ENCODE measurements at places on chromosomes 7 and 10.

DNA sequence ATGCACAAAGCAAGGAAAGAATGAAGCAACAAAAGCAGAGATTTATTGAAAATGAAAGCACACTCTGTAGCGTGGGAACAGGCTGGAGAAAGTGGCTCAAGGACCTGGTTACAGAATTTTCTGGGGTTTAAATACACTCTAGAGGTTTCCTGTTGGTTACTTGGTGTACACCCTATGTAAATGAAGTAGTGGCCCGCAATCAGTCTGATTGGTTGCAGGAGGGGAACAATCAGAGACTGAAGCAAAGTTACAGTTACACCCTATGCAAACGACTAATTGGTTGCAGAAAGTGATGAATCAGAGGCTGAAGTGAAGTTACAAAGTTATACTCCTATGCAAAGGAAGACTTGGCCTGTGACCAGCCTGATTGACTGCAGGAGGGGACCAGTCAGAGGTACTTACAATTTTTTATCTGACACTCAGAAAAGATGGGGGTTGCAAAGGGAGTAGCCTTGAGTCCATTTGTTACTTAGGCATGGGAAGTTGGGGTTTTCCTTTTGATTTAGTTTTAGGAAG is 3.6 kb upstream of the MTPN start:
- peak; percentile 74 for DNase-seq

- DNase-seq: no peak
These were observed 65.3 kb downstream of the CARD11 start for GRCh38 chr7:2978408-2978807.

- no peak for DNase-seq
These were observed 224.7 kb downstream of the INHBA start for GRCh38 chr7:41478187-41478586.

DNA sequence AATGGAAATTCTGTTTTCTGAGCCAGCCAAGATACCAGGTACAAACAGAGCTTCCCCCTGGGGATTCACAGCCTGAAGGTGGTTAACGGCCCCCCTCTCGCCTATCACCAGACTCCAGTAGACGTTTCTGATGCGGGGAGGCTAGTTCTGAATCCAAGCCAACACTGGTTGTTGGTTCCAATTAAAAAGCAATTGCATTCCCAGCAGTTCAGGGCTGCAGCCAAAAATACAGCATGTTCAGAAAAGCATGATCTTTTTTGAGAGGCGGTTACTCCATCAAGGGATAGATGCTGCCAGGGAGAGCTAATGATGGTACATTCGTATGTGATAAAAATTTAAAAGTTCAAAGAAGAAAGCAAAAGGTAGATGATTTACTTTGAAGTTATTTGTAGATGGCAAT is 481.0 kb downstream of the GALNT17 start:
- DNase-seq: peak; percentile 58

DNA sequence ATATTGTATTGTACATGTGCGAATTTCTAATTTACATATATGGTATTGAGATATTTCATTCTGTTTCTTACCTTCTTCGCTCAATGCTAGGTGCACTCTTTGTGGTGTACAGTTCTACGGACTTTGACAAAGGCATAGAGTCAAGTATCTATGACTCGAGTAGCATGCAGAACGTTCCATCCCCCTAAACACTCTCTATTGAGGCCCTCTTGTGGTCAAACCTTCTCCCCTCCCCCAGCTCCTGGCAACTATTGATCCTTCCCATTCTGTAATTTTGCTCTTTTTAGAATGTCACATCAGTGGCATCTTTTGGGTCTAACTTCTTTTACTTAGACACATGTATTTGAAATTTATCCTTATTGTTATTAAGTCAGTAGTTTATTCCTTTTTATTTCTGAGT is 30.7 kb upstream of the GDF10 start:
- DNase-seq: no peak

GRCh38 chr10:34078745-34079470 is 736.2 kb downstream of the PARD3 start:
- DNase-seq: no peak

DNA sequence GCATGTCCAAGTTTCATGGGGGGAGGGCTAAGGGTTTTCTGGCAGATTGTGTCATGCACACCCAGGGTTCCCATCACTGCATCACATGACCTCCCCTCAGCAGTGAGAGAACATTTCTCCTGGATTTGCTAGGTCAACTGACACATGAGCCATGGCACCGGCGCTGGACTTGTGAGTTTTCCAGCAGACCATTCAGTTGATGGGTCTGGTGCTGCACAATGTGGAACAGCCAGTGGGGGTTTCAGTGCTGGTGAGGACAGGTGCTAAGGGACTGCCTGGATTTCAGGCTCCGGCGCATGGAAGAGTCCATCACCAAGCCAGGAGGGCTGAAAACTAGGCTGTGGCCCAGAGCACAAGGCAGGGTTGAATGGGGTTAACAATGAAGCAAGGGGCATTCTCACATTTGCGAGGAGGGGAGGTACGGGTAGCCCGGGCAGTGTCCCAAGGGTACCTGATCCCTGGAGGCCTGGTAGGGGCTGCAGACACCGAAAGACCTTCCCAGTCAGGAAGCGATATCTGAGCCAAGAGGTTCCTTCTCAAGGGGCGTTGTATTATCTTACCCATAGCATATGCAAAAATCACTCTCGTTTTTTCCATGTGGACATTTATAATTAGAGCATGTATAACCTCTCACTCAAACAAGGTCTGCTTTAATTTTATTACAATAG is 203.0 kb downstream of the TNS3 start:
- DNase-seq: no peak

DNA sequence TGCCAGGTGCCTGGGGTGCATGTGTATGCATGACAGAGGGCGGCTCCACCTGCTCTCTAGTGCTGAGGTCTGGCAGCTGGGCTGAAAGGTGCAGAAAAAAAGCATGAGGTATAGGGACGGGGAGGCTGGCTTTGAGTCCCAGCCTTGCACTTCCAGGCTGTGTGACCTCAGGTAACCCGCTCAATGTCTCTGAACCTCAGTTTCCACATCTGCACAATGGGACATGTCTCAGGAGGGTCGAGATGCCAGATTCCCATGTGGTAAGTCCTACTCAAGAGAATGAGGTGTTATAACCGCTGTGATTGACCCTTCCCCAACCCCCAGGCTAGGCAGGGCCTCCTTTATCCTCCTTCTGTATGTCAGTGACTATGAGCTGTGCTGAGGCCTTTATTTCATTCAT is 48.8 kb downstream of the ARHGAP22 start:
- no peak for DNase-seq

DNA sequence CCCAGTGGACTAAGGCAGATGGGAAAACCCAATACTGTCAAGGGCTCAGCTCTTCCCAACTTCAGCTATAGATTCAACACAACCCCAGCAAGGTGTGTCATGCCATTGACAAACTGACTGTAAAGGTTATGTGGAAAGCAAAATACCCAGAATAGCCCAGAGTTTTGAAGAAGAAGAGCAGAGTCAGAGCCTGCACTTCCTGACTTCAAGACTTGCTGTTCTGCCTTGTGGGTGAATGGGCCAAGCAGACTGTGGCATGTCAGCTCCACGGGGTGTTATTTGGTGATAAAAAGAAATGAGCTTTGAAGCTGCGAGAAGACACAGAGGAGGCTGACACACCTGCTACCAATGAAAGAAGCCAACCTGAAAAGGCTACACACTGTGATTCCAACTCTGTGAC is 89.7 kb downstream of the NKX6-2 start:
- DNase-seq: no peak

DNA sequence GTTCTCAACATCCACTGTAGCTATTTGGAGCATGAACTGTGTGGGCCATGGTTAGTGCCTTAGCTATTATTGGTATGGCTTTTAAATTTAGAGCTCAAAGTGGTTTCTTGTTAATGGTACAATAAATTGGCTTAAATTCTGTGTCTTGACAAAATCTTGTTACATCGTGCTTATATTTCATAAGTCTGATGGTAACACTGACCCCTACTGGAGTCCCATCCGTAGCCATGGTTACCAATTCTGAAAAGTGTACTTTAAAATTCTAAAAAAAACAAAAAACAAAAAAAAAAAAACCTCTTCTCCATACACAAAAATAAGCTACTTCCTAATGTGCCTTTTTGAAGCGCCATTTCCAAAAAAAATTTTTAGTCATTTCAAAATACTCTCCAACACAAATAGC is 6.4 kb upstream of the RPP30 start:
- no peak for DNase-seq

- DNase-seq: no peak
These were observed 16.2 kb downstream of the TMEM72 start for GRCh38 chr10:44927352-44927751.

DNA sequence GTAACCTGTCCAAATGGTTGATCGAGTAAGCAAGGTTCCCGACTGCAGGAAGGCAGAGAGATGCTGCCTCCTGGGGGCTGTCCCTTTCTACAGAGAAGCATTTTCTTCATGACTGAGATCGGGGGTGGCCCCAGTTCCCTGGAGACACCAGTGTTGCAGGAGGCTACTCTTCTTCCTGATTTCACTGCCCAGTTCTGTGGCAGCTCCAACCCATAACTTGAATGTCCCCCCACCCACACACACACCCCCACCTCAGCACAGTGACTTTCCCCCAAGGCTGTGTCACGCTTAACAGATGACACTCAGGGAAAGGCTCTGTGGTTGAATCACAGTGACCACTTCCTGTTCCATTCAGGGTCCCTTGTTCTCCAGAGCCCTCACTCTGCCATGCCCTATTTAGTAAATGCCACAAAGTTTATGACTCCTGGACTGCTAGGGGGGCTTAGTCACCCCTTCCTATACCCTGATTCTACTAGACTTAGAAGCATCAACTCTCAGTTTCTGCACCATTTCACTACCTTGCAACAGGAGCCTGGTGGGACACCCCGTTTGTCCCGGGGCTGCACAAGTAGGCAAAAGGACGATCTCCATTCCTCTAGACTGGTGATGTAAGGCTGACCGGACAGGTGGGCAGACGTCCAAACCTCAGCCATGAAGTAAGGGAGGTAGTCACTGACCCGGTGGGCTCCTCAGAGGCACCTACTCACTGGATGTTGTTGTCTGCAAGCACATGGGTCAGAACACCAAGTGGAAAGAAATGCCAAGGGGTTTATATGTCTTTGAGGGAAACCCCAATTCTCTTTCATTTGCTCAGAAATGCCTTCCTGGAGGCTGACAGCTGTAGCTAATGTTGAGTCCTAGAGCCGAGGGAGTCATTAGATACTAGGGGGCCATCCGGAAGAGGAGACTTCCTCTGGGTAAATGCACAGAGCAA is 31.3 kb upstream of the SMC3 start:
- no peak for DNase-seq
